ENCODE measurements at places on chromosomes 2 and 18. TPM values are rescaled to one million over a fixed set of nuclear protein-coding genes. Genes with fewer than 3 reads are reported as not detected.

DNA sequence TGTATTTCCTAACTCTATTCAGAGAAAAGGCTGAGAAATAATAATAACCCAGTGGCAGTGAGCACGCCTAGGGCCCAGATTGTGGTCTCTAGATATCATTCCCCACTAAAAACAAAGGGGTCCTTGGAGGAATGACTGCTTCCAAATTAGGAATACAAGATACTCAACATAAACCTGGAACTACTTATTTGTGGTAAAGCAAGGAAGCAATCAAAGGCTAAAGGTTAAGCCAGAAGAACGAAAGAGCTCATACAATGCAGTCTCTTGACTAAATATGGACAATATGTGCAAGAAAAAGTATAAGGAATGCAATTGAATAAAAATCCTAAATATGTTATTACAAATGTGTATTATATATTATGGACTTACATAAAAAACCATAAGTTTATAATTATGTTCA is 253.5 kb upstream of the NRP2 start:
- no peaks in the 10 kb centered on the region for H3K36me3 ChIP-seq
- H3K4me3 ChIP-seq, result no peak overlapping the region
- no peaks in the 10 kb centered on the region for H3K4me1 ChIP-seq
- no peak for DNase-seq

GRCh38 chr2:189265696-189266320 is 86.2 kb upstream of the COL5A2 start:
- no peak overlapping the region for H3K4me3 ChIP-seq
- no peak overlapping the region for H3K27ac ChIP-seq
- H3K27me3 ChIP-seq, result no peaks in the 10 kb centered on the region
- no peaks in the 10 kb centered on the region for H3K4me1 ChIP-seq

DNA sequence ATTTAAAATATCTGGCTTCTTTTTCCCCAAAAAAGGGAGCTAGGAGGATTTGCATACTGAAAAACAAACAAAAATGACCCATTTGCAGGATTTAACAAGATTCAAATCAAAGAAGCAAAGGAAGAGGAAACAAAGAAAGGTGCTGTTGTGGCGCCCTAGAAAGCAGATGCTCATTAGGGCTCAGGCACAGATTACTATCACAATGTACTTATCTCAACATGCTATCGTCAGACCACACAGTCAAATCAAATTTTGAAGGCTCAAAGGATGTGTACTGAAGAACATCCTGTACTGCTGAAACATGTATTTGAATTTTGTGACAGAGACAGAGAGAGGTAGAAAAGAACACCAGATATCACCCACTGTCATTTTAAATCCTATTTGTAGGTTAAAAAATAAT is 10.9 kb downstream of the RBMS1 start:
- no peaks in the 10 kb centered on the region for H3K36me3 ChIP-seq
- H3K4me1 ChIP-seq, result peaks cover 66% of the 10 kb centered on the region
- no peak for DNase-seq
- H3K27me3 ChIP-seq, result no peaks in the 10 kb centered on the region
- H3K27ac ChIP-seq, result peak overlapping the region; percentile 70

GRCh38 chr2:204024503-204024902 is 87.9 kb downstream of the ICOS start:
- DNase-seq, result no peak
- H3K4me3 ChIP-seq, result no peak overlapping the region
- H3K36me3 ChIP-seq, result no peaks in the 10 kb centered on the region
- no peak overlapping the region for H3K27ac ChIP-seq
- no peaks in the 10 kb centered on the region for H3K27me3 ChIP-seq
- H3K4me1 ChIP-seq, result no peaks in the 10 kb centered on the region

DNA sequence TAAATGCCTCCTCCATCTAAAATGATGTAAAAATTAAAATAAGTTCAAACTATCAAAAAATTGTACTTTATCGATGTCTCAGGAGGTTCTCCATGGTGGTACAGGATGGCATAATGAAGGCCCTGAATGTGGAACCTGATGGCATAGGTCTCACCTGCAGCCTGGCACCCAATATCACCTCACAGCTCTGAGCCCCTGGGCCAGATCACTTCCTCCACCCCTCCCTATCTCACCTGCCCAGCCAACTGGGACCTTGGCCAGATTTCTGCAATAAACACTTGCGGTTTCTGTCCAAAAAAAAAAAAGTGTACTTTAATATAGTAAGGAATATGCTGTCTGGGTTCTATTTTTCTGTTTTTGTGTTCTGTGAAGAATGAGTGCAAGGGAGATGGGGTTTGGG is 6.7 kb upstream of the RBM45 start:
- H3K4me3 ChIP-seq, result no peak overlapping the region
- no peaks in the 10 kb centered on the region for H3K27me3 ChIP-seq
- H3K36me3 ChIP-seq, result no peaks in the 10 kb centered on the region
- no peak overlapping the region for H3K27ac ChIP-seq
- H3K4me1 ChIP-seq, result no peaks in the 10 kb centered on the region

- H3K27me3 ChIP-seq, result no peaks in the 10 kb centered on the region
- no peak overlapping the region for H3K4me3 ChIP-seq
- H3K4me1 ChIP-seq, result no peaks in the 10 kb centered on the region
- H3K27ac ChIP-seq, result no peak overlapping the region
- DNase-seq, result no peak
Observed at GRCh38 chr18:70329071-70329470, 40.2 kb downstream of the SOCS6 start.

The NDUFAF7 gene
- polyA plus RNA-seq, result 11.7 TPM

DNA sequence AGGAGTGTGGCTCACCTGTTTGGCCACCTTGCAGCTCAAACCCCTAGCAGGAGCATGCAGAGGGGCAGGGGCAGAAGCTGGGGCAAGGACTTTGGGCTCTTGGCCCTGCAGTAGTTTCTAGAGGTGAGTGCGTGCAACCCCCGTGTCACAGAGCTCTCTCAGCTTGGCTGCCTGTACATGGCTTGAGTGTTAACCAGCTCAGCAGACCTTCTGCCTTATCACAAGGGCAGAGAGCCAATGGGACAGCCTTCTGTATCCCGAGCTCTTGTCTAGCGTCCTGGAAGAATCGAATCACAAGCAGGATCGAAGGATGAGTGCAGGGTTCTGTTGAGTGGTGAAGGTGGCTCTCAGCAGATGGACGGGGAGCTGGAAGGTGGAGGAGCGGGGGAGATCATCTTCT is 120.3 kb upstream of the TMEM18 start:
- H3K36me3 ChIP-seq, result no peaks in the 10 kb centered on the region
- H3K27ac ChIP-seq, result no peak overlapping the region
- H3K27me3 ChIP-seq, result no peaks in the 10 kb centered on the region
- no peaks in the 10 kb centered on the region for H3K4me1 ChIP-seq
- DNase-seq, result no peak

The CD207 gene
- polyA plus RNA-seq, result not detected

DNA sequence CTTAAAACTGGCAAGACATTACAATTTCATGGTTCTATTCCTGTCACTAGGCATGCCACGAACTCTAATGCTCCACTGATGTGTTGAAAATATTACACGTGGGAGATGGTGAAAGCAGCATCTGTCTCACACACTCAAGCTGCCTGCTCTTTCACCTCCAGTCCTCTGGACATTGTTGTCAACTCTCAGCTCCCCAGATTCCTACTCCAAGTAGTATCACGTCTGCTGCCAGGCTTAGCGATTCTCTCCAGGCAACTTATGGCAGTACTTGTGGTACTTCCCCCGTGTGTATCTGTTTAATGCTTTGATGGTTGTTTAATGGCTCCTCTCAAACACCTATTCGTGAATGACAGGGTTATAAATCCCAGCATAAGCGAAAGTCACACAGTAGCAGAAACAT is 103.8 kb downstream of the TMEFF2 start:
- H3K27me3 ChIP-seq, result no peaks in the 10 kb centered on the region
- H3K27ac ChIP-seq, result no peak overlapping the region
- H3K36me3 ChIP-seq, result no peaks in the 10 kb centered on the region

DNA sequence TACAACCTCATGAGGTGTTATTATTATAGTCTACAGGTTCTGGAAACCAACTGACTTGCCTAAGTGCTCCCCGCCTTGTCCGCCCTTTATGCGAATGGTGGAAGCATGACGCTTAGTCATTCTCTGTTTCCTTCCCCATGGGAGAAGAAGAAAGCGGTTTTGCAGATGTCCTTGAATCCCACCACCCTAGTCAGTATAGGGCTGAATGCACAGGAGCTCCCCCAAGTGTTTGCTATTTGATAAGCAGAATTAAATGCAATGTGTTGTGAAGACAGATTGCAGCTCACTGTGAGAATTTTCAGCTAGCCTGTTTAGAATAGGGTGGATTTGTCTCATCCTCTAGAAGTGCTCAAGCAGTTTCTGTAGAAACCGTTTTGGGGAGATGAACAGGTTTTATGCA is 652.0 kb downstream of the DCC start:
- H3K27me3 ChIP-seq, result no peaks in the 10 kb centered on the region
- no peak overlapping the region for H3K4me3 ChIP-seq
- DNase-seq, result no peak
- H3K4me1 ChIP-seq, result no peaks in the 10 kb centered on the region
- no peak overlapping the region for H3K27ac ChIP-seq

The RGPD3 gene
- 0.17 TPM for polyA plus RNA-seq

The VWC2L gene
- not detected for polyA plus RNA-seq

The GALR1 gene
- not detected for polyA plus RNA-seq

GRCh38 chr2:146323564-146323963 is 1521.3 kb upstream of the ACVR2A start:
- H3K4me1 ChIP-seq, result no peaks in the 10 kb centered on the region
- no peaks in the 10 kb centered on the region for H3K27me3 ChIP-seq
- no peak for DNase-seq

DNA sequence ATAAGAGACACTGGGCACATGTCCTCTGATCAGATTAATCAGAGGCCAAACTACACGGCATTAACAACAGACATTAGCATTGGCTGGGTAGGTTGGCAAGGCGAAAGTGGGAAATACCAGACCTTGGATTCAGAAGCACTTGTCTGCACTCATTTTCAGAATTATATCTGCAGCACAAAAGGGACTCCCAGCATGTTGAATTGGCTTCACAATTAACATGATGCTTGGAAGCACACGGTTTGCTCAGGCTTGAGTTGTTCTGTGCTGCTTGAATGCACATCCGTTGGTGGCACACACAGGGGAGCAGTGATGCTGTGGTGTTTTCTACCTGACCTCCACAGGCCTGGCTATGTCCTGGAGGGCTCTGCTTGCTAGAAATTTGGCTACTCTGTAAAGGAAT is 83.9 kb downstream of the ACTR3 start:
- no peak overlapping the region for H3K27ac ChIP-seq
- H3K27me3 ChIP-seq, result no peaks in the 10 kb centered on the region
- H3K4me3 ChIP-seq, result no peak overlapping the region

The CAD gene
- 28.1 TPM for polyA plus RNA-seq

GRCh38 chr2:219661955-219662395 is 34.5 kb downstream of the SLC4A3 start:
- H3K4me1 ChIP-seq, result no peaks in the 10 kb centered on the region
- no peaks in the 10 kb centered on the region for H3K27me3 ChIP-seq
- no peaks in the 10 kb centered on the region for H3K36me3 ChIP-seq
- H3K4me3 ChIP-seq, result no peak overlapping the region

DNA sequence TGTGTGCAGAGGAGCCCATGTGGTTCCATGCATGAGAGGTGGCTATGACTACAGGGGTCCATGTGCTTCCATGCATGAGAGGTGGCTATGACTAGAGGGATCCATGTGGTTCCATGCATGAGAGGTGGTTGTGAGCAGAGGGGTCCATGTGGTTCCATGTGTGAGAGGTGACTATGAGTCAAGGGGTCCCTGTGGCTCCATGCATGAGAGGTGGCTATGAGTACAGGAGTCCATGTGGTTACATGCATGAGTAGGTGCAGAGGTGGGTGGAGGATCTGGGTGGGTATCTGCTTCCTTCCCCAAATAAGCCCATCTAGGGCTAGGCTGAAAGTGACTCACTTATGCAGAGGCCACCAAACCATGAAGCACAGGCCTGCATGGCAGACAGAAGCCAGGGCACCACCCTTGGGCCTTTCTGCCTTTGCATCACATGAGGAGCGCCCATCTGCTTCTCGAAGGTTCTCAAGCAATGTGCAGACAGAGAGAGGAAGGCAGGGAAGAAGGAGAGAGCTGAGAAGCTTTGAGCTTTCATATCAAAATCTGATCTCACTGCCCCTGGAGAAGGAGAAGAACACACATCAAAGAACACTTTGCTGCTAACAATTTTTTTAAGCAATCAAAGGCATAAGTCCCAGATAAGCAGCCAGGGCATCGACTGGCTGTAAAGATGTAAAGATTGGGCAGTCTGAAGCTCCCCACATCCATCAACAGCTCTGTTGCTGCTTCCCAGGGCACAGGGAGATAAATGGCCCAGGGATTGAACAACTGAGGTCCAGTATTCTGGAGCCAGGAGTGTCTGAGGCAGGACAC is 137.6 kb downstream of the TNS1 start:
- no peaks in the 10 kb centered on the region for H3K36me3 ChIP-seq
- H3K4me3 ChIP-seq, result no peak overlapping the region
- H3K4me1 ChIP-seq, result no peaks in the 10 kb centered on the region
- H3K27me3 ChIP-seq, result no peaks in the 10 kb centered on the region
- no peak overlapping the region for H3K27ac ChIP-seq

The LRRC30 gene
- polyA plus RNA-seq, result not detected

- no peaks in the 10 kb centered on the region for H3K27me3 ChIP-seq
- no peaks in the 10 kb centered on the region for H3K4me1 ChIP-seq
Observed at GRCh38 chr2:167103028-167103756, 214.9 kb downstream of the XIRP2 start.

The TRIM54 gene
- polyA plus RNA-seq, result not detected

- H3K36me3 ChIP-seq, result no peaks in the 10 kb centered on the region
- DNase-seq, result no peak
- H3K4me1 ChIP-seq, result no peaks in the 10 kb centered on the region
- no peak overlapping the region for H3K4me3 ChIP-seq
Observed at GRCh38 chr2:97848306-97848705, 134.9 kb downstream of the ZAP70 start.

DNA sequence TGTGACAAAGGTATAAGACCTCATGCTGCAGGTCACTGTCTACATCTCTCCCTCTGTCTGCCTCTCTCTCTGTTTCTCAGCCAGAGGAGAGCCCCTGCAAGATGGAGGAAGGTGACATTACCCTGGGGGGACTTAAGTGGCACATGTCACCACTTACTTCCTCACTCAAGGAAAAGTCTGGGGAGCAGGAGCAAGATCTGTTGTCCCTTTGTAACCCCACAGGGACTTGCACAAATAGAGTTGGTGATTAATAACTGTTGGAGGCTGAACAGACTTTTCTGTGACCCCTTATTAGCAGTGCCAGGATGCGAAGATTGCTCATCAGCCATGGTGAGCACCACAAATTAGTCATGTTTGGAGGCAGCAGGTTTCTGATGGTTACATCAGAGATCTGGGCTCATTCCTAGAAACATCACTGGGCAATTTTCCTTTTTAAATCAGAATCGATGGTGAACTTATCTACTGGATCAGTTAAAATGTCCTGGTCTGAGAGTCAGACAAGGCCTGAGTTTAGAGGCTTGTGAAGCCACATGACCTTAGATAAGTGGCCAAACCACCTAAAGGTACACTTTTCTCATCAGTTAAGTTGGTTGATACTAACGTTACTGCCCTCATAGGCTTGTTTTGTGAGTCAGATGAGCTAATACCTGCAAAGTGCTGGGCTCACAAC is 81.2 kb upstream of the LTBP1 start:
- H3K36me3 ChIP-seq, result no peaks in the 10 kb centered on the region
- H3K4me3 ChIP-seq, result no peak overlapping the region
- no peak for DNase-seq
- H3K27ac ChIP-seq, result no peak overlapping the region
- H3K4me1 ChIP-seq, result no peaks in the 10 kb centered on the region

- no peaks in the 10 kb centered on the region for H3K4me1 ChIP-seq
- H3K36me3 ChIP-seq, result no peaks in the 10 kb centered on the region
- no peak overlapping the region for H3K27ac ChIP-seq
- no peak for DNase-seq
- H3K4me3 ChIP-seq, result no peak overlapping the region
- H3K27me3 ChIP-seq, result no peaks in the 10 kb centered on the region
Observed at GRCh38 chr2:83782122-83782521, 677.0 kb downstream of the SUCLG1 start.

- no peaks in the 10 kb centered on the region for H3K36me3 ChIP-seq
- no peaks in the 10 kb centered on the region for H3K4me1 ChIP-seq
- H3K27me3 ChIP-seq, result no peaks in the 10 kb centered on the region
- H3K4me3 ChIP-seq, result no peak overlapping the region
Observed at GRCh38 chr18:22309191-22309590, 108.5 kb downstream of the CTAGE1 start.

The DOK1 gene
- polyA plus RNA-seq, result 11.8 TPM

Measured in naive thymus-derived CD4-positive, alpha-beta T cell (primary cell).